ENCODE measurements at places on chromosomes 6 and 20. TPM values are rescaled to one million over a fixed set of nuclear protein-coding genes. Genes with fewer than 3 reads are reported as not detected.

- peak; percentile 93 for DNase-seq
Observed at GRCh38 chr6:35782424-35782823, 1.6 kb downstream of the CLPSL1 start.

DNA sequence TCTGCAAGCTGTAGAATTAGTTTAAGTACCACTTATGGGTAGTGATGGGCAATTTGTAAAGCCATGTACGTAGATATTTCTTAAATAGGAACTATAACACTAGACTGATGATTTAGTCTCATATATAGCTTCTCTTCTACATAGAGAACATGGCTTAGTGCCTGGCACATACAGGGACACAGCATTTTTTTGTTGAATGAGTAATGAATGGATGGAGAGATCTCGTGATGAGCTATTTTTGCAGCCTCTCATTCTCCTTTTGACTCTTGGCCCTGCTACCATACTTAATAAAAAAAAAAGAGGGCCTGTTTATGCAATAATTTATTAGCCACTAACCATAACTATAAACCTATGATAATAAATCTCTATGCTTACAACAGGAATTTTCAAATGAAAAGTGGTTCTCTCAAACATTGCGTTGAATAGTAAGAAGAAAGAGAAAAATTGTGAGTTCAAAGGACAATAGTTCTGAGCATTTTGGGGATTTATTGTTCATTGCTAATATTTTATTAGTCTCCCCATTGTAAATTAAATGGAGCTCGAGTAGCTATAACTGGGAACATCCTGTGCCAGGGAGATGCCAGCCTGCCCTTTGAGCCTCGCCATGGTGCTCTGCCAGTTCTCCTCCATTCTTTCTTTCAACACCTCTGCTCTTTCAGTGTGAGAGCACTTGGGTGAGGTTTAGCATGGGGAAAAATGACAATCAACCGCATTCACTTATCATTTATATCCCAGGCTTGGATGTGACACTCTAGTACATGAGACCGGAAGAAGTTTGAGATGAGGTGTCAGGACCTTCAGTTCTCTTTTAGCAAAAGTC is 14.7 kb upstream of the RCAN2 start:
- DNase-seq = no peak

GRCh38 chr20:5751856-5752255 is 1.7 kb downstream of the SHLD1 start:
- DNase-seq = no peak

DNA sequence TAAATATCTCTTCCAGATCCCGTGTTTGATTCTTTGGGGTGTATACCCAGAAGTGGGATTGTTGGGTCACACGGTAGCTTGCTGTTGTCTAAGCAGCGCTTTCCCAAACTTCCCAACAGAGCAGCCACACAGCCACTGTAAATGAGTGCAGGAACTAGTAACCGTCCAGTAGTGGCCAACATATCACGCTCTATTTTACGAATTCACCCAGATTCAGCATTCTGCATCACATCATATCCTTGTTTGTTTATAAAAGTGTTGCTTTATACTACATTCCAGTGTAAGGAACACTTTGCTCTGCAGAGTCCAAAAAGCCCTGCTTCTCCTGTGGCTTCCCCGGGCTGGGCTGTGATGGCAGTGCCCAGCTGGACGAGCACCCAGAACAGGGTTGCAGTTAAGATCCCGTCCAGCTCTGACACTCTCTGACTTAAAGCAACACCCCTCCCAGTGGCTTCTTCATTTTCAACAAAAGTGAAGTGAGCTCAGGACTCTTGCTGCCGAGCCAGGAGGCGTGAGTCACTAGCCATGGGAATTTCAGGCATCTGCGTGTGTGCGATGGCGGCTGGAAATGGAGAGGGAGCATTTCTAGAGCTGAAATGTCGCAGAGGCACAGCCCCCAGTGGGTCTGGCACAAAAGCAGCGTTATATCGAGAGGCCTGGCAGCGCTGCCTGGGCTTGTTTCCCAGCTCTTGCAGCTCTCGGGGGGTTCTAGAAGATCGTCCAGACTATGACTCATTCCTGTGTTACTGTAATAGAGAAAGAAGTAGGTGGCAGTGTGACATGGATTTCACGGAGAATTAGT is 216.3 kb upstream of the ECI2 start:
- peak; percentile 49 for DNase-seq

GRCh38 chr6:154113392-154113791 is 74.4 kb downstream of the OPRM1 start:
- DNase-seq = no peak

DNA sequence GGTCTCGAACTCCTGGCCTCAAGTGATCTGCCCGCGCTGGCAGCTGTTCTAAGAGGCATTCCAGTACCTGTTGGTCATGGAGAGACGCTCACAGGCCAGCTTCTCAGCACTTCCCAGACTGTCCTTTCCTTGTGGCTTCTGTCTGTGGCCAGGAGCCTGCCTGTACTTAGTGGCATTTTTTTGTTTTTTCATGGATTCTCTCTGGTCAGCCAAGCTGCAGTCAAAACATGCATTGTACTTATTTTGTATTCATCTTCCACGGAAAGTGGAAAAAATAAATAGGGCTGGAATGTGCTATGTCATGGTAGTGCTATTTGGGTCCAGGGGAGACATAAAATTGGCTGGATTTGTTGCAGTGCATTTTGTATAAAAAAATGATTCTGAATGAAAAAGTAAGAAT is 29.1 kb downstream of the ZDHHC14 start:
- DNase-seq = no peak

GRCh38 chr6:124800222-124800621 is 162.0 kb upstream of the RNF217 start:
- no peak for DNase-seq

DNA sequence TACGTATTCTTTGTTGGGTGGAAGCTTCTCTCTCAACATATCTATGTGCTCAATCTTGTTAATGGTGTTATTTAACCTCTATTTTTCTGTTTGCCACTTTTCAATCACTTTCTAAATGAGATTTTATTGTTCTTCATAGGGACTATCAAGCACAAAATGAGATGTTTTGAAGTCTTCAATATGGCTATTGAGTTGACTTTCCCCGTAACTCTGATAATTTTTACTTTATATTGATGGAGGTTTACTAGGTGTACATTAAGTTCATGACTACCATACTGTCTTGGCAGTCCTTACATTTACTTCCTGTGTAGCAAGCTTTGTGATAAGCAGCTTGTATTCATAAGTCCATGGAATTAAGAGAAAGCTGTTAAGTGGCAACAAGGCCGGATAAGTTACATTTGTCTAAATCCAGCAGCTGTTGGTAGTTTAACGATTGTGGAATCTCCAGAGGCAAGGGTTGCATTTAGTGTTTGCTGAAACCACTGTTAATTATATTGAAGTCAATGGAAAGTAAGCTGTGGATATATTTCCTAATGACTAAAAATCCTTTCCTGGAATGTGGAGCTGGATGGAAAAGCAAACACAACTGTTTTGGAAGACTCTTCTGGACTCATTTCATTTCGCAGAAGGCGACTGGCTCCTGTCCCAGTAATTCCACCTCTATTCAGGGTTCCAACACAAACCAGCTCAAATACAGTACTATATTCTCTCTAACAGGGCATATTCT is 57.3 kb upstream of the SMIM29 start:
- no peak for DNase-seq

- no peak for DNase-seq
Observed at GRCh38 chr6:45963896-45964295, 51.8 kb downstream of the CLIC5 start.

DNA sequence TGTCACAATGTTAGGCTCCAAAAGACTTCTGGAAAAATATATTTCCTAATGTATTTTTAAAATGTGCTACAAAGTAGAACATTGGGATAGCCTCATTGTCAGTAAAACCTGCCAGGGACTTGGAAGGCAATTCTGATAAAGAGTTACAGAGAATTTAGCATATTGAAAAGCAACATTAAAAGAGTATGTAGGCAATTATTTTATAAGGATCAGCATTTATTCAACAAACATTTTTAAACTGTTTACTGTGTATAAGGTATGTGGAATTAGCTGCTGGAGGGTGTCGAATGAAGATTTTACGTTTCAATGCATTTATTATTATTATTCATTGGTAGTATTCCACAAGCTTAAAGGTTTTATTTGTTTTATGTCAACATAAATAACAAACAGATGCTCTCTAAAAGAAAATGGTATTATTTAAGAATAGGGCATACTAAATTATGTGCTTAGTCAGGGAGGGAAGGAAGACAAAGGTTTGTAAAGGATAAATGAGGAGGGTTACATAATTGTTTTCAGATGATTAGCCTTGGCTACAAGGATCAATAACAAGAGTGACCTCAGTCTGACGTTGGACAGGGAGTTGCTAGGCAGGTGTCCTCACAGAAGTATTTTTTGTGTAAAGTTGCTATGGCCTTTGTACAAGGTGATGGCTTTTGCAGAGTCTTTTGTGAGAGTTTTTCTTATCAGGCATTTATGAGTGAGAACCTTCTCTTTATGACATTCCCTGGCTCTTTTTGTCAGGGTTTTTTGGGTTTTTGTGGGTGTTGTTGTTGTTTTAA is 313.4 kb upstream of the PLCB4 start:
- no peak for DNase-seq

The MYL9 gene
- total RNA-seq = 112 TPM

The CLPSL1 gene
- total RNA-seq = 1.3 TPM

The CUTA gene
- 123 TPM for total RNA-seq

The DDX43 gene
- total RNA-seq = 5.0 TPM

The SLC17A2 gene
- total RNA-seq = not detected

Data from breast epithelium (tissue), 4 donors.